ENCODE measurements at places on chromosomes 7 and 10. TPM values are rescaled to one million over a fixed set of nuclear protein-coding genes. Genes with fewer than 3 reads are reported as not detected.

- no peak for DNase-seq
These were observed 33.8 kb upstream of the PSMG3 start for GRCh38 chr7:1603346-1604225.

DNA sequence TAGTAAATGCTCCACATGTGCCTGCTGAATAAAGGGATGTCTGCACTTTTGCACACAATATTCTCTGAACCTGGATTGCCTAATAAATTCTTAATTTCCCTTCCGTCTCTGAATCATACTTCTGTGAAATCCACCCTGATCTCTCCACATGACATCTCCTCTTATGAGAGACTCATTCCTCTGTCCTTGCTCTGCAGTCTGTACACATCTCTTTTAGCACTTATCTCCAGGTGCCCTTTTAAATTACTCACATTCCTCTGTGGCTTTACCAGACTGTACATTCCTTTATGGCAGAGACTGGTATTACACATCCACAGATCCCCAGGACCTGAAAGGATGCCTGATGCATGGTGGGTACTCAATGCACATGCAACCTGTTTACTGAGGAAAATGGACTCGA lies 527.6 kb downstream of the PHTF2 start:
- no peak for DNase-seq

GRCh38 chr10:24701447-24701846 lies 22.2 kb downstream of the ARHGAP21 start:
- DNase-seq, result no peak

DNA sequence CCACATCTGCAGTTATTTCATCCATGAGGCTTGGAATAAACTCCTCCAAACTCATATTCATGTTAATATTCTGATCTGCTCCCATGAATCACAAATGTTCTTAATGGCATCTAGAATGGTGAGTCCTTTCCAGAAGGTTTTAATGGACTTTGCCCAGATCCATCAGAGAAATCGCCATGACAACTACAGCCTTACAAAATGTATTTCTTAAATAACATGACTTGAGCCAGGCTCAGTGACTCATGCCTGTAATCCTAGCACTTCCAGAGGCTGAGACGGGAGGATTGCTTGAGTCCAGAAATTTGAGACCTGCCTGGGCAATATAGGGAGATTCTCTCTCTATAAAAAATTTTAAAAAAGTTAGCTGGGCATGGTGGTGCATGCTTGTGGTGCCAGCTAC lies 102.1 kb upstream of the TMEM168 start:
- DNase-seq, result no peak

- DNase-seq, result no peak
These were observed 78.1 kb downstream of the CDK1 start for GRCh38 chr10:60856405-60856804.

- peak; percentile 65 for DNase-seq
These were observed 44.5 kb downstream of the ICA1 start for GRCh38 chr7:8217200-8218068.

DNA sequence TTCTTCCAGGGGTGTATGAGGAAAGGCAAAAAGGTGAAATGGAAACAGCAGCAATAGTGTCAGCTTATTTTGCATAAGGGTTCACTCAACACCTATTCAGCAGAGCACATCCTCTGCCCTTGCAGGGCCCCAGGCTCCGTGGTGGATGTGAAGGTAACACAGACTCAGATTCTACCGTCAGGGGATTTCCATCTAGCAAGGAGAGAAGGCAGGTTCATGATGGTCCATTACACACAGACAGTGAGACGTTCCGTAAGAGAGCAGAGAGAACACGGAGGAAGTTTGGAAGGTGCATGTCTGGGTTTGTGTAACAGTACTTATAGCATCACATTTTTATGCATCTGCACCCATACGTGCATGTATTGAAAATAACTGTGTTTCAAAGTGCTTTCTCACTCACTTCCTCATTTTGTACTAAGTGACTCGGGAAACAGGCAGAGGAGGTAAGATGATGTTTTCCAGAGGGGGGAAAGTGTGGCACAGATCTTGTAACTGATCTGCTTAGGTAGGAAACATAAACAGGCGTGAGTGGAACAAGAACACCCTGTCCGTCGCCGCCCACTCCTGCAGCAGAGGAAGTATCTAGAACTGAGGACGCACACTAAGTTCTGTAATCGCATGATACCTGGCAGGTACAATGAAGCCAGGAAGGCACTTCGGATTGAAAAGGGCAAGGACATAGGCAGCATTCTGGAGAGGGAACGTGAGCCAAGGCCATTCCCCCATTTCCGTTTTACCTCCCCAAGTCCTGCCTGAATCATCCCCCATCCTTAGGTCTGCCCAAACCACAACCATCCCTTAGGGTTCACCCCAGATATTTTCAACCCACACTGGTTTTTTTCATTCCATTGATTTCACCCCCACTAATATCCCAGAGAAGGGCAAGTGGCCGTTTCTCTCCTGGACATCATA lies 1.0 kb upstream of the ENO4 start:
- DNase-seq, result no peak

GRCh38 chr10:123147635-123148413 lies at the start of gene HMX2:
Gene HMX2 (plus strand): TSS chr10:123148136. CDS start chr10:123148379, 243 bp downstream.
- DNase-seq, result no peak

DNA sequence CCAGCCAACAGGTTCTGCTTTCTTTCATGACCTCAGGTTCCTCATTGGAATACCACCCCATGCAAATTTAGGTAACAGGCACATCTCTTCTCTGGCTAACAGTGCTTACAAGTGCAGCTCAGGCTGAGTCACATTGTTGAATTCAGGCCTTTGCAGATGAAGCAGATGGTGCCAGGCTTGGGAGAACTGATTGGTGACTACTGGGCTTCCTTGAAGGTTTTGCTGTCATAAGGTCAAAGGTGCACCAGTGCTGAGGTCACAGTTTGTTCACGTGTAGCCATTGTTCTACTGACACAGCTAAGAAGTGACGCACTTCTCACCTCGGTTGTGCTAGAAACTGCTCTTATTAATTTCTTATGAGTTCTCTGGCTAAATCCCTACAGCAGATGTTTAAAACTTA lies 128.6 kb upstream of the BMPER start:
- DNase-seq, result no peak

- DNase-seq, result no peak
These were observed 279.1 kb upstream of the PITRM1 start for GRCh38 chr10:3451516-3452172.

- no peak for DNase-seq
These were observed 26.3 kb upstream of the C1QL3 start for GRCh38 chr10:16547973-16548372.

DNA sequence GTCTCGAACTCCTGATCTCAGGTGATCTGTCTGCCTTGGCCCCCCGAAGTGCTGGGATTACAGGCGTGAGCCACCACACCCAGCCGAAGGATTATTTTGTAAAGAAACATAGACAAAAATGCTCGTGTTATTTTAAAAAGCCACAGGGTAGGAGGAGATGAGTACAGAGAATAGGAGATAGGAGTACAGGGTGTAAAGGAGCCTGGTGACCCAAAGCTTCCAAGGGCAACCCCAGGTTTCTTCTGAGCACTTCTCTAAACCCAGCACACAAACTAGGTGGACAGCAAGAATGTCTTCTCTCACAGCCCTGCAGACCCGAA lies 54.7 kb downstream of the ZNF467 start:
- no peak for DNase-seq

DNA sequence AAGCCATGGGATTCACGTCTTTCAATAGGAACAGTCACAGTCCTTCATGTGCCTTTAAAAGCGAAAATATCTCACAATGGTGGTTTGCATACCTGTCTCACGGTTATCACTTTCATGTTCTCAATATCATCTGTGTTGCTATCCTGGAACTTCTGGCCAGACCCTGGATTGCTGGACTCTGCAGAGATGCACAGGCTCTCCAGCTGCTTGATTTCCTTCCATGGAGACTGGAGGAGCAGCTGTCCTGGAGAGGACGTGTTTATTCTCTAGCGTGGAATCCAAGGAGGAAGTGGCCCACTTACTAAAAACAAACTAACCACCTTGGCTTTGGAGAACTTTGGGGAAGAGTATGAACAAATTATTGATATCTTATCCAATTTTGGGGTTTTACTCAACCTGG lies 16.5 kb downstream of the BTBD16 start:
- no peak for DNase-seq

DNA sequence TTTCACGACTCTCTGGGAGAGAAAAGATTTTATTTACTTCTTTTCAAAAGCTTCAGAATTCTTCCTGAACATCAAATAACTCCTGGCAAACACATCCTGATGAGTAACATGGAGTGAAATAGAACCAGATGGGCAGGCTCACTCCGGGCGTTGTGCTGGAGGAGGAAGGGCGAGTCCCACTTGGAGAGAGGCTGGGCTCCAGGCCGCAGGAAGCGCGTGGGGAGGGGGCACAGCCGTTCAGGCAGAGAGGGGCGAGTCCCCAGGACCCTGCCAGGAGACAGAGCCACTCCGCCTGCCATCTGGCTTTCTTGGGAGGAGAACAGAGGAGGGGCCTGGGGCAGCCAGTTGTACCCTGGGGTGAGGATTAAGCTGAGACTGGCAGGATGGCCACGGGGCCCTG lies 265.9 kb upstream of the ZMIZ1 start:
- DNase-seq, result no peak

DNA sequence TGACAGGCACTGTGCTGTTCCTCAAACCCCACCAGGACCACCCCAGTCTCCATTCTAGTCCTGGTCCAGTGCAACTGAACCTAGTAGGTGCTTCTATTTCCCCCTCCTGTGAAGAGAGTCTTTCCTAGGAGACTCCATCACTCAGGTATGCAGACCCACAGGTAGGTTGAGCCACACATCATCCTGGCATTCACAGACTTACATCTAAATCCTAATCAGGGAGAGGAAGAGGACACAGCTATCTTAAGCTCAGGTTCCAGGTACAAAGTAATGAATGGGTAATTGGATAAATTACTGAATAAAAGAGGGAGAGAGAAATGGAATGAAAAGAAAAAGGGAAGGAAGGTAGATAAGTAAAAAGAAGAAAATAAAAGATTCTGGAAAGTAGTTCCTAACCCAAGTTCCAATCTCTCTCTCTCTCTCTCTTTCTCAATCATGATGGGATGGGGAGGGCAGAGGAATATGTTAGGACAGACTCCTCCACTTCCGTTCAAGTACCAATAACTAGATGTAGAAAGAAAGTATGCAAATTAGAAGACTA lies 139.8 kb upstream of the NAMPT start:
- DNase-seq, result no peak

GRCh38 chr7:2530071-2530987 lies 10.8 kb downstream of the LFNG start:
- DNase-seq, result no peak

- DNase-seq, result no peak
These were observed 88.5 kb downstream of the PAXIP1 start for GRCh38 chr7:154914308-154914995.

The CXCL12 gene
- polyA plus RNA-seq, result 446 TPM

The GPR22 gene
- polyA plus RNA-seq, result 0.30 TPM

The ZCCHC24 gene
- 20.8 TPM for polyA plus RNA-seq

The ZNF722 gene
- 0.12 TPM for polyA plus RNA-seq

The DOCK4 gene
- 20.0 TPM for polyA plus RNA-seq

The C10orf67 gene
- 2.3 TPM for polyA plus RNA-seq

The TMED4 gene
- polyA plus RNA-seq, result 134 TPM

The CDC14C gene
- 0.06 TPM for polyA plus RNA-seq

The ATRNL1 gene
- 26.8 TPM for polyA plus RNA-seq

The KIAA1217 gene
- 73.9 TPM for polyA plus RNA-seq

Measured in right renal cortex interstitium (tissue), 3 donors.